MCF 10A (cell line): ENCODE measurements at places on chromosomes 1 and 21. TPM values are rescaled to one million over a fixed set of nuclear protein-coding genes. Genes with fewer than 3 reads are reported as not detected.

DNA sequence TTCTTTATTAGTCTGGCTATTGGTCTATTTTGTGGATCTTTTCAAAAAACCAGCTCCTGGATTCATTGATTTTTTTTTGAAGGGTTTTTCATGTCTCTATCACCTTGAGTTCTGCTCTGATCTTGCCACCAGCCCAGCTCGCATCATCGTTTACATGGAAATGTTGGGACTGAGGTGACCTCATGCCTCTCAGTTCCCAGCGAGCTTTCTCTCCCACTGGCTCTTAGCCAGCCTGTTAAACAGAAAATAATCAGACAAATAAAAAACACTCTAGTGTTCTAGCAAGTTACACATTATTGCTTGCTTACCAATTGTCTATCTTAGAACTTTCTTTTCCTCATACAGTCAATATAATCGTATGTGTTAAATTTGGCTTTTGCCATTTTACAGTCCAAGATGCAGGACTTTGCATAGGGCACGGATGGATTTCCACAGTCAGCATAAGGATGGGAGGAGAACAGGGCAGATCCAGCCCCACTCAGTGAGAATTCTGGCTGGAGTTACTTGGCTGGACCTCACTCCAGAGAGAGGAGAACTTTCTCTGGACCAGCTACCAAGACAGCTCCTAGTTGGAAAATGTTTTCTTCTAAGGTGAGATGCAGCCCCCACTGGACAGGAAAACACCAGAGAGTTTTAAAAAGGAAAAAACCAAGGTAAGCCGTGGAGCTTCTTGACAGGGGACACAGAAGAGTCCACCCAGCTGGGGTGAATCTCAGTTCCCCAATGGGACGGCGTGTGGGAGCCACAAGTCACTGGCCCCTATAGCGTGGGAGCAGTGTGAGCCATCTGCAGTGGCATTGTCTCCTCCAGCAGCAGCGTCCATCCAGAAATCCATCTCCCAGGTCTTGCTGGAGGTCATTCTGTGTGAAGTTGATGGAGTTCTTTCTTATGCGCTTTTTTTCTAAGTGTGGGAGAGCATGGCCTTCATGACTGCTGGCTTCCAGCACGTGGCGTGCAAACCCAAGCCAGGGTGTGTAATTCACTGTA, 17.6 kb downstream of the PGBD2 start:
- DNase-seq = no peak

GRCh38 chr21:41115851-41116250, 52.1 kb upstream of the BACE2 start:
- no peak for DNase-seq

- no peak for DNase-seq
Measured at GRCh38 chr21:20026543-20026942, 971.7 kb upstream of the NCAM2 start.

GRCh38 chr1:65253800-65254319, 55.5 kb upstream of the DNAJC6 start:
- DNase-seq = no peak

DNA sequence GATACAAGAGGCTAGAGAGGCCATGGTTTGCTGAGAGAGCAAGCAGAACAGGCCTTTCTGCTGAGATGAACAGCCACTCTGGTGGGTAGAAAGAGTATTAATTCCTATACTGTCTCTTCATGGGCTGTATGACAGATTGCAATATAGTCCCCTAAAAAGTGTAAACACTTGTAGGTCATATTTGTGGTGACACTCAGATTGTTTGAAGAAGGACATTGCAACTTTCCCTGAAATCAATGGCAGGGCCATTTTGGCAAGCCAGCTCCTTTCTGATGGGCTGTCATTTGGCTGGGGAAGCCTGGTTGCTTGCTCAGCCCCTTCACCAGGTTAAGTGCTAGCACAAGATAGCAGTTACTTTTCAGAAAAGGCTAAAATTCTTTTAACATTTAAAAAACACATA, 27.5 kb downstream of the RAB4A start:
- no peak for DNase-seq

- no peak for DNase-seq
Measured at GRCh38 chr1:215502081-215502480, 65.0 kb upstream of the KCTD3 start.

GRCh38 chr1:155884031-155884960, 24.9 kb downstream of the SYT11 start:
- no peak for DNase-seq

Gene HOOK1
- total RNA-seq = 23.3 and 25.0 TPM in 2 replicates

GRCh38 chr21:42699196-42699595, 45.8 kb downstream of the PDE9A start:
- no peak for DNase-seq

DNA sequence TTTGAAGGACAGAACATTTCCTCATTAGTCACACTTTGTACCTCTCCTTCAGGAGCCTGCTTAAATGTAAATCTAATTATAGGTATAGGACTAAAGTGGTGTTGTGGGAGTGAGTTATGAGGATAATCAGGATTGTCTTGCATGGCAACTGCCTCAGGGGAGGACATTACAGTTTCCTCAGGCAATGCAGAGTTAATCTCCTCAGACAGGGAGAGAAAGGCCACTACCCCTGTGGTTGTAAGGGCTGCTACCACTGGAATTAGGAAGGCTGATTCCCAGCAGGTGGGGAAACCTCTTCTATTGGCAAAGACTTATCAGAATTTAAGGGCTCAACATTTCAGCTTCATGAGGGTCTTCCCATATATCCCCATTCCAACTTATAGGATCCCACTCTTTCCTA, 286.8 kb upstream of the PBX1 start:
- DNase-seq = no peak

Gene TIPRL
- 90.9 and 111 TPM in 2 replicates for total RNA-seq

GRCh38 chr1:228734881-228735801, at the start of gene RHOU:
Gene RHOU, plus strand, starts transcription at chr1:228735479. Its CDS starts 264 bp downstream, at chr1:228735743.
- peak; percentile 55 for DNase-seq

GRCh38 chr1:150507912-150508864, at the start of gene ECM1:
Gene ECM1, plus strand, starts transcription at chr1:150508109. Its CDS starts 101 bp downstream, at chr1:150508210.
- DNase-seq = peak; percentile 81

Gene FAM229A
- total RNA-seq = 13.4 and 19.0 TPM in 2 replicates

DNA sequence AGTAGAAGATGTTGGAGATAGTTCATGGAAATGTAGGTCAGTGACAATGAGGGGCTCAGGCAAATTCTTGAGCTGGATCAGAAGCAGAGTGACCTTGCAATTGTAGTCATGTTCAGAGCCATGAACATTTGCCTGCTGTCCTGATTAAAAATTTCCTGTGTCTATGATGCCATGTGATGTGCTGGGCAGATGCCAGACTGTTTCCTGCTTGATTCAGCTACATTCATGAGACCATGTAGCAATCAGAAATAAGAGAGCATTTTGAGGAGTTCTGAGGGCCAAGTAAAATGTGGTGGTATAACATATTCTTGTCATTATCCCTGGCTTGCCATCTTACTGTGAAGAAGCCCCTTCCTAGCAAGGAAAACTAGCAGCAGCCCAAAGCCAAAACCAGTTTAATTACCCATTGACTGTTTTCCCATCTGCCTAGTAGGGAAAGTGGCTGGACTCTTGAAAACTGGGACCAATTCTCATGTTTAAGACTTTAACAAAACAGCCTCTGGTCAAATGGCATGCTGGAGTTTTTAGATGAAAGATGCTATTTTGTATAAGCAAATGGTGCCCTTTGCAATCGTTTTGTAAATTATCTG, 118.3 kb downstream of the NOS1AP start:
- DNase-seq = peak; percentile 34

GRCh38 chr1:85707267-85707989, 805 bp downstream of the ZNHIT6 start:
- peak; percentile 1 for DNase-seq

Gene DMBX1
- total RNA-seq = not detected in 2 replicates

Gene GPR3
- 0.47 and 0.65 TPM in 2 replicates for total RNA-seq

Gene SOD1
- 224 and 239 TPM in 2 replicates for total RNA-seq

GRCh38 chr1:168368131-168368530, 87.5 kb downstream of the TBX19 start:
- DNase-seq = no peak
